Activated CD8-positive, alpha-beta T cell treated with anti-CD3 and anti-CD28 coated beads for 36 hours (primary cell): ENCODE measurements at places on chromosomes 2 and 18. TPM values are rescaled to one million over a fixed set of nuclear protein-coding genes. Genes with fewer than 3 reads are reported as not detected.

Gene MOGAT1
- total RNA-seq = not detected

Gene TMEM198
- 2.1 TPM for total RNA-seq

Gene SLC5A7
- total RNA-seq = not detected

Gene LRRC30
- not detected for total RNA-seq

Gene IL1RL1
- total RNA-seq = 0.20 TPM

Gene ZAP70
- 218 TPM for total RNA-seq

Gene IL1B
- not detected for total RNA-seq

Gene IL18R1
- 15.0 TPM for total RNA-seq

Gene NT5DC4
- total RNA-seq = not detected

Gene GALNT13
- 0.60 TPM for total RNA-seq

Gene NEB
- 0.34 TPM for total RNA-seq

Gene SEMA4F
- 4.2 TPM for total RNA-seq

Gene WDR43
- total RNA-seq = 121 TPM

Gene FNDC4
- total RNA-seq = not detected

DNA sequence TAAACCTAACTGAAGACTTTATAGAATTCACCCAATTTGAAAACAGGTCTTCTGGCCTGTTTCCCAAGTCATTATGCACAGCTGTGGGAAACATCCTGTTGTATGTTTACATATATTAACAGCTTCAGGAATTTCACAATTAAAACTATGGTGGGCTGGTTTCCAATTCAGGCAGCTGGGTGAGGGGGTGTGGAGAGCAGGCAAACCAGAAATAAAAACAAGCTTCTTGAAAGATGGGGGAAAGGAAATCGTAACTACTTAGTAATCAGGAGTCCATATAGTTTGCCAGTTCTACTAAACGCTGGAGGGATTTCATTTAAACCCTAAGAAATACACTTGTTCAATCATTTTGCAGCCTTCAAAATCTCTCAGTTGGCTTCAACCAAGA, 22.8 kb downstream of the ATP8B1 start:
- peaks cover 36% of the 10 kb centered on the region for H3K4me1 ChIP-seq
- H3K4me3 ChIP-seq = no peak overlapping the region
- DNase-seq = no peak
- peaks cover 2% of the 10 kb centered on the region for H3K27me3 ChIP-seq
- no peak overlapping the region for H3K27ac ChIP-seq
- H3K36me3 ChIP-seq = no peaks in the 10 kb centered on the region

DNA sequence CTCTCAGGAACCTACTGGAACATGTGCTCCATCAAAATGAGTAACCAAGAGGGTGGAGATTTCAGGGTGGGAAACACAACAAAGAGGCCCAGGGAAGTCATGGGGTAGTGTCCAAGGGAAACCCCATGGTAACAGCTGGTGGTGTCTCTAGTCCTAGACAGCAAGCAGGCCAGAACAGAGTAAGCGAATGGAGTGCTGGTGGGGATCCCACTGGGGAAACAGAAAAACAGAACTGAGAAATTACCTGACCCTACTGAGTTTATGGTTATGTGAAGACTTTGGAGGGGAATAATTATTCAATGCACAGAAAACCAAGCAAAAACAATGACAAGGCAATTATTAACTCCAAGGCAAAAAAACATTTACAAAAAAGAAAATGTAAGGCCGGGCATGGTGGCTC, 16.9 kb downstream of the ERCC3 start:
- H3K4me3 ChIP-seq = no peak overlapping the region
- peaks cover 57% of the 10 kb centered on the region for H3K36me3 ChIP-seq
- H3K27me3 ChIP-seq = no peaks in the 10 kb centered on the region
- H3K4me1 ChIP-seq = peaks cover 13% of the 10 kb centered on the region
- peak overlapping the region; percentile 71 for H3K27ac ChIP-seq
- no peak for DNase-seq

GRCh38 chr2:67798541-67799160, 264.2 kb downstream of the C1D start:
- peaks cover 5% of the 10 kb centered on the region for H3K27me3 ChIP-seq
- no peak for DNase-seq
- H3K4me3 ChIP-seq = no peak overlapping the region
- no peaks in the 10 kb centered on the region for H3K4me1 ChIP-seq
- H3K27ac ChIP-seq = no peak overlapping the region

DNA sequence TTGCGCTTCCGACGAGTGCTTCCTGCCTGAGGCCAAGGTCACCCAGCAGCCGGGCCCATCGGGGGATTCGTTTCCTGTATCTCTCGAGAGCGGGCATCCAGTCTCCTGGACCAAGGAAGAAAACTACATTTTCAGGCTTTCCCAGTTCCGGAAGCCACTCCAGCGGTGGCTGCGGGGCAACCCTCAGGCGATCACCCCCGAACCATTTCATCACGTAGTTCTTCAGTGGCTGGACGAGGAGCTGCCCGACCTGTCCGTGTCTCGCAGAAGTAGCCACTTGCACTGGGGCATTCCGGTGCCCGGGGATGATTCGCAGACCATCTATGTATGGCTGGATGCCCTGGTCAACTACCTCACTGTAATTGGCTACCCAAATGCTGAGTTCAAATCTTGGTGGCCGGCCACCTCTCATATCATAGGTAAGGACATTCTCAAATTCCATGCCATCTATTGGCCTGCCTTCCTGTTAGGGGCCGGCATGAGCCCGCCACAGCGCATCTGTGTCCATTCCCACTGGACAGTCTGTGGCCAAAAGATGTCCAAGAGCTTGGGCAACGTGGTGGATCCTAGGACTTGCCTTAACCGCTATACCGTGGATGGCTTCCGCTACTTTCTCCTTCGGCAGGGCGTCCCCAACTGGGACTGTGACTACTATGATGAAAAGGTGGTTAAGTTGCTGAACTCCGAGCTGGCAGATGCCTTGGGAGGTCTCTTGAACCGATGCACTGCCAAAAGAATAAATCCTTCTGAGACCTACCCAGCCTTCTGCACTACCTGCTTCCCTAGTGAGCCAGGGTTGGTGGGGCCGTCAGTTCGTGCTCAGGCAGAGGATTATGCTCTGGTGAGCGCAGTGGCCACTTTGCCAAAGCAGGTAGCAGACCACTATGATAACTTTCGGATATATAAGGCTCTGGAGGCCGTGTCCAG, 1.0 kb downstream of the MARS2 start:
- peak; percentile 18 for DNase-seq
- peak overlapping the region; percentile 78 for H3K4me3 ChIP-seq
- H3K36me3 ChIP-seq = peaks cover 41% of the 10 kb centered on the region
- no peaks in the 10 kb centered on the region for H3K27me3 ChIP-seq

DNA sequence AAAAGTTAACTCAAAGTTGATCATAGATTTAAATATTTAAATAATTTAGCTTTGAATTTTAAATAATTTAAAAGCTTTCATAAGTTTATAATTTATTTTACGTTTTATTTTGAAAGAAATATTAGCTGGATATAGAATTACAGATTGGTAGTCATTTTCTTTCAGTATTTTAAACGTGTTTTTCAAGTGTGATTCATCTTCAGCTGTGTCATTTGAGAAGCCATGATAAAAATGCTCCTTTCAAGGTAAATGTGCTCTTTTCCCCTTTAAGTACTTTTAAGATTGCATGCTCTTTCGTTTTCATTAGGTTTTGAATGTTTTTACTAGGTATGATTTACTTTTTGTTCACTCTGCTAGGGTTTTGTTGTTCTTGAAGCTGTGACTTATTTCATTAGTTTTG, 116.8 kb upstream of the FIGN start:
- no peaks in the 10 kb centered on the region for H3K36me3 ChIP-seq
- no peak overlapping the region for H3K27ac ChIP-seq
- H3K27me3 ChIP-seq = no peaks in the 10 kb centered on the region
- H3K4me3 ChIP-seq = no peak overlapping the region

- H3K36me3 ChIP-seq = no peaks in the 10 kb centered on the region
- H3K27ac ChIP-seq = no peak overlapping the region
- H3K27me3 ChIP-seq = no peaks in the 10 kb centered on the region
- H3K4me1 ChIP-seq = no peaks in the 10 kb centered on the region
These were observed 110.1 kb downstream of the ZNF385B start for GRCh38 chr2:179751163-179751809.

DNA sequence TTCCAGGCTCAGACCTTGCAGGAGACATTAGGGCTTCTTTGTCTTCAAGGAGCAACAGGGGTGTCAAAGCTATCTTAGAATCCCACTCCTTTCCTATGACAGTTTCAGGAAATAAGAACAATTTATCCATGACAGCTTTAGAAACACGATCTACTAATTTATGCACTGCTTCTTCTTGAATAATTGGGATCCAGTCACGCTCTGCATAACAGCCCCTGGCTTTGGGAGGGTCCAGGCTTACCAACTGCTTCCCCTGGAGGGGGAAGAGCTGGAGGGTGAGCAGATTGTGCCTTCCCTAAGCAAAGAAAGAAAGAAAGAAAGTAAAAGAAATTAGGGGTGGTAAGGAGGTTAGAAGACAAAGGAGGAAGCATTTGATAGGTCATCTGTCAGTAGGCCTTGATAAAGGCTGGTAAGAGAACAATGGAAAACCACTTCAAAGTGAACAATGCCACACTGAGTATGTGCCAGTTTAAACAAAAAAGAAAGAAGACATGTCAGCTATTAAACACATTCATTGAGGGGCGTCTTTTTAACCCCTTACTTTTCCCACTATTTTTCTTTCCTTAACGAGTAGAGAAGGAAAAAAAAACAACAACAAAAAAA, 327.6 kb downstream of the DCC start:
- H3K36me3 ChIP-seq = no peaks in the 10 kb centered on the region
- no peak overlapping the region for H3K4me3 ChIP-seq
- H3K4me1 ChIP-seq = no peaks in the 10 kb centered on the region
- no peak for DNase-seq
- H3K27ac ChIP-seq = no peak overlapping the region

GRCh38 chr2:231680285-231680991, 27.9 kb upstream of the PTMA start:
- H3K4me3 ChIP-seq = peak overlapping the region; percentile 27
- peaks cover 19% of the 10 kb centered on the region for H3K27me3 ChIP-seq
- no peak overlapping the region for H3K27ac ChIP-seq
- no peaks in the 10 kb centered on the region for H3K36me3 ChIP-seq
- DNase-seq = no peak

GRCh38 chr2:125398738-125399524, 1257.0 kb upstream of the GYPC start:
- no peaks in the 10 kb centered on the region for H3K27me3 ChIP-seq
- H3K4me1 ChIP-seq = no peaks in the 10 kb centered on the region
- DNase-seq = no peak
- no peak overlapping the region for H3K4me3 ChIP-seq
- H3K27ac ChIP-seq = no peak overlapping the region

DNA sequence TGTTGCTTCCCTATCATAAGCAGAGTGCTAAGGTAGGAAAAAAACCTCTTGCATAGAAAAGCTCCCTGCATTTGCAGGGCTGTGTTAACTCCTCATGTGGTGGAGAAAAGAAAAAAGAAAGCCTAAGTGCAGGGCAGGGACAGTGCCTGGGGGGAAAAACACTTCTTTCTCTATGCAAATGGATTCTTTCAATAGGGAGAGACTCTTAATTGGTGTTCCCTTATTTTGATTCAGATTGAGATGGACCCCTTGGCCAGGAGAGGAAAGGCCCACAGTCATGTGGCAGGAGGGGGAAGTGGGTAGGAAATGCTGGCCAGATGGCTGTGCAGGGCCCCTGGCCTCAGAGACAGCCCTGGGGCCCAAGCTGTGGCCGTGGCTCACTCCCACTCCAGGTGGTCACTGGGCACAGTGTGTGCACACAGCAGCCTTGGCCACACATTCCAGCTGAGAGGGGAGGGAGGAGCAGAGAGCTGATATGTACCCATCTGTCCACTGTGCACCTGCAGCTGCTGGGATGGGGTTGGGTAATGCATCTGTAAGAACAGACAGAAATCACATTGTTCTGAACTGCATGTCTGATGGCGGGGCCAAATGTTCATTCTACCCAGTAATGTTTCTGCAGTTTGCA, 410.4 kb downstream of the DSC3 start:
- no peak overlapping the region for H3K27ac ChIP-seq
- no peaks in the 10 kb centered on the region for H3K36me3 ChIP-seq
- H3K4me1 ChIP-seq = no peaks in the 10 kb centered on the region
- no peak for DNase-seq
- no peak overlapping the region for H3K4me3 ChIP-seq
- no peaks in the 10 kb centered on the region for H3K27me3 ChIP-seq

DNA sequence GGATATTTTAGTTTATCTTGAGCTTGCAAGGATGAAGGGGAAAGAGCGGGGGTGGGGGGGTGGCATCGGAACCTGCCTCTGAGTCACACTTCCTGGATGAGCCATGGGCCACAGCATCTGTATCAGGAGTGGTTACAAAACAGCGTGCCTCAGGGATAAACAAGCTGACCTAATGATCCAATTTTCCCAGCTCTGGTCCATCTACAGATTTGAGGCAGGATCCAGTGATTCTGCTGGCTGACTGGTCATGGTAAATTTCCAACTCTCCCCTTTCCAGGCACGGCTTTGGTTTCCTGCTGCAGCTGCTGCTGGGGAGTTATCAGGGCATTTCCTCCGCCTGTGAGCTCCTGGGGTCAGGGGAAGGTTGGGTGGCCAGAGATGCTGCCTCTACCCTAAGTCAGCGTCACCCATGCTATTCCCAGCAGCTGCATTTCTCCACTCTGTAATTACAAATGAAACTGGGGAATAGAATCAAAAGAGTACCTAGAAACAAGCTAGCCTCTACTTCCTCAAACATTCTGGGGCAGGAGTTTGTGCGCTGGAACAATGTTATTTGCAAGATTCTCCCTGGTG, 4.7 kb upstream of the HPCAL1 start:
- H3K4me3 ChIP-seq = peak overlapping the region; percentile 31
- peak overlapping the region; percentile 76 for H3K27ac ChIP-seq
- peaks cover 51% of the 10 kb centered on the region for H3K4me1 ChIP-seq
- peak; percentile 87 for DNase-seq

DNA sequence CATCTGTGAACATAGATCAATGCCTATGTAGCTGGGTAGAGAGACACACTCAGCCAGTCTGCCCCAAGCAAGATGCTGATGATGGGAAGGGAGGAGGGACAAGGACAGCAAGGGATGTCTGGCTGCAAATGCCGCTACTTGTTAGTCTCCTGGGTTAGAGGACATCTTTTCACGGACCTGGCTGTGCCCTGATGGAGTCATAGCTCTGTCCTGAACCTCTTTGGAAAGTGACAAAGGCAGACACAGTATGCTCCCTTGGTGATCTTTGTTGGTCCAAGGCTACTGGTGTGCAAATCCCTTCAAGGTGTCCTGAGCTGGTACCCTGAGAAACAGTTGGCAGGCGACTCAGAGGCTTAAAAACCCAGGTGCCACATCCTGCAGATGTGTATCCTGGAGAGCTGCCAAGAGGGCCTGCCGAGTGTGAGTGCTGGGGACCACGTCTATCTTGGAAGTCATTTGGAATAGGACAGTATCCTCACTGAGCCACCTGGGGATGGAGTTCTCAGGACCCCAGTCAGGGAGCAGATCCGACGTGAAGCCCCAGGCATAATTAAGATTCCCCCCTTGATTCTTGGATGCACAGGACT, 10.8 kb downstream of the FOSL2 start:
- no peak for DNase-seq
- H3K4me1 ChIP-seq = peaks cover 90% of the 10 kb centered on the region
- H3K27ac ChIP-seq = peak overlapping the region; percentile 42
- H3K27me3 ChIP-seq = no peaks in the 10 kb centered on the region

GRCh38 chr18:42976869-42977590, 138.5 kb downstream of the RIT2 start:
- no peak overlapping the region for H3K27ac ChIP-seq
- no peaks in the 10 kb centered on the region for H3K4me1 ChIP-seq
- DNase-seq = no peak
- H3K4me3 ChIP-seq = no peak overlapping the region
